ENCODE measurements at places on chromosomes 7 and 10.

DNA sequence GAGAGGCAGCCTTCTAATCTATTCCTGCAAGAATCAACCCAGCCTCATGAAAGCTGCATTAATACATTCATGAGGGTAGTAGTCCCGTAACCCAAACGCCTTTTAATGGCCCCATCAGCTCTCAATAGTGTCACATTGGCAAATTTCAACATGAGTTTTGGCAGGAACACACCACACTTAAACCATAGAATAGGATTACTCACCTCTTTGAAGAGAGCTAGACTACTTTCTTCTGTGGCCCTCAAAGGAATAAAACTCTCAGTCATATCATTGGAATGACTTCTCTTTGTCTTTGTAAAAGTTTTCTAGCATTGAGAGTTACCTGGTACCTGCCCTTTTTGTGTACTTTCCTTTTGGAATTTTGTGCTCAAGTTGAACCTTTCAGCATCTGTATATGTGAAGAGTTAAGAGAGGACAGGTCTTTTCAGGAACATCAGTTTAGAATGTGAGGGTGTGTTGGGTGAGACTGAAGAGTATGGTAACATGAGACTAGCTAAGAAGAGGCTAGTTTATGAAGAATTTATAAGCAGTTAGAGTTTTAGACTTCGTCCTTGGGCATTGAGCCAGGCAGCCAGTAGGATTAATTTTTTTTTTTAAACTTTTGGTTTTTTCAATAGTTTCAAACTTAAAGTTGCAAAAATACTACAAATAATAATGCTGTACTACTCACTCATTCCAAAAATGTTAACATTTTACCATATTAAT lies 92.6 kb downstream of the MLLT10 start:
- no peak for DNase-seq

DNA sequence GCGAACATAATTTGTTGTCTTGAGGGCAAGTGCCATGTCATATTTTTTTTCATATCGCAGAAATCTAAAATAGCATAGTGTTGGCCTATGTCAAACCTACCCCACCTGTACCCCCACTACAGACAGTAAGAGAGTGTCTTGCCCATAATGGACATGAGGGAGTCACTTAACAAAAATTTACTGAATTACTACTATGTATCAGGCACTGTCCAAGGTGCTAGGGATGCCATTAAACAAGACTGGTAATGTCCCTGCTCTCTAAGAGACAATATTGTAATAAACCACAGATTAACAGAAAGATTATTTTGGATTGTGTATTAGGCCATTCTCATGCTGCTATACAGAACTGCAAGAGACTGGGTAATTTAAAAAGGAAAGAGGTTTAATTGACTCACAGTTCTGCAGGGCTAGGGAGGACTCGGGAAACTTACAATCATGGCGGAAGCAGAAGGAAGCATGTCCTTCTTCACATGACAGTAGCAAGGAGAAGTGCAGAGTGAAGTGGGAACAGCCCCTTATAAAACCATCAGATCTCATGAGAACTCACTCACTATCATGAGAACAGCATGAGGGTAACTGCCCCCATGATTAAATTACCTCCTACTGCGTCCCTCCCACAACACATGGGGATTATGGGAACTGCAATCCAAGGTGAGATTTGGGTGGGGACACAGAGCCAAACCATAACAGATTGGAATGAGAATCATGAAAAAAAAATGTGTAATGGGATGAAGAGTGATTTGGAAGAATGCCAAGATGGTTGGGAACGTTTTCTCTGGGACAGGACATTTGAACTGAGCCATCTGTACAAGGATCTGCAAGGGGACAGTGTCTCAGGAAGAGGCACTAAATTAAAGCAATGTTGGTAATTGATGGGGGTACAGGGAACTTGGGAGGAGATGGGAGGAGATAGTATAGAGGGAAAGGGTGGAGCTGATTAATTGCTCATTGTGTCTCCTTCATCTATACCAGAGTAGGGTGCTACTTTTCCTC lies 108.5 kb downstream of the FAM107B start:
- no peak for DNase-seq

DNA sequence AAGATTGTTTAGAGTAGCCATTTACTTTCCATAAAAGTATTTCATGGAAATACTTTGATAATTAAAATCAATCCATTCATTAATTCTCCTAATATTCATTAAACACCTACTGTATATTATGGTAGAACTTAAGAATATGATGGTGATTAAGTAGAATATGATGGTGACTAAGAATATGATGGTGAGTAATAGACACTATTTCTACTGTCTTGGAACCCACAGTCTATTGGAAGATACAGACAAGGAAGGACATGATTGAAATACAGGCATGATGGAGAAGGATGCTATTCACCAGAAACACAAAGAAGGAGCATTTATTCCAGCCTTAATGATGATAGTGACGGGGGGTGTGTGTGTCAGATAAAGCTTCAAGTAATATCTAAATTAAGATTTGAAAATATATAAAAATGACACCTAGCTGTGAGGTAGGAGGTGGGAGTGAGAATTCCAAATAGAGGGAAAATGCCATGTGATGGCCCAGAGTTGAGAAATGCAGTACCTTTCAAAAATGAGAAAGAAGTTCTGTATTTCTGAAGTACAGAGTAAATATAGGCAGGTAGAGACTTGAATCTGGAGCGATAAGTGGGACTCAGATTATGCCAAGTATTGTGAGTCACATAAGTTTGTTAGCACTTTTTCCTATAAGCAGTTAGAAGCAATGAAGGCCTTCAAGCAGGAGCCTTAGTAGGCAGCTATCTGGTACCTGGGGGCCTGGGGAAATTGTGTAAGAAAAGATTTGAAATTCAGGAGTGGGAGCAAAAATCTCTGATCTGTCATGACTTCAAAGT lies 12.5 kb upstream of the CDK13 start:
- no peak for DNase-seq

DNA sequence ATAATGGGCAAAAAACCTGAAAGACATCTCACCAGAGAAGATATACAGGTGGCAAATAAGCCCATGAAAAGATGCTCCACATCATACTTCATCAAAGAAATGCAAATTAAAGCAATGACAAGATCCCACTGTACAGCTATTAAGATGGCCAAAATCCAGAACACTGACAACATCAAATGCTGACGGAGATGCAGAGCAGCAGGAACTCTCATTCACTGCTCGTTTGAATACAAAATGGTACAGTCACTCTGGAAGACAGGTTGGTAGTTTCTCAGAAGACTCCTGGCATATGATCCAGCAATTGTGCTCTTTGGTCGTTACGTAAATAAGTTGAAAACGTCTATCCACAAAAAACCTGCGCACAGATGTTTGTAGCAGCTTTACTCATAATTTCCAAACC lies 35.5 kb downstream of the KIN start:
- DNase-seq, result no peak

- no peak for DNase-seq
These were observed 31.5 kb downstream of the FAM241B start for GRCh38 chr10:69661414-69662172.

- DNase-seq, result no peak
These were observed 77.2 kb downstream of the DNAH11 start for GRCh38 chr7:21620054-21620453.

DNA sequence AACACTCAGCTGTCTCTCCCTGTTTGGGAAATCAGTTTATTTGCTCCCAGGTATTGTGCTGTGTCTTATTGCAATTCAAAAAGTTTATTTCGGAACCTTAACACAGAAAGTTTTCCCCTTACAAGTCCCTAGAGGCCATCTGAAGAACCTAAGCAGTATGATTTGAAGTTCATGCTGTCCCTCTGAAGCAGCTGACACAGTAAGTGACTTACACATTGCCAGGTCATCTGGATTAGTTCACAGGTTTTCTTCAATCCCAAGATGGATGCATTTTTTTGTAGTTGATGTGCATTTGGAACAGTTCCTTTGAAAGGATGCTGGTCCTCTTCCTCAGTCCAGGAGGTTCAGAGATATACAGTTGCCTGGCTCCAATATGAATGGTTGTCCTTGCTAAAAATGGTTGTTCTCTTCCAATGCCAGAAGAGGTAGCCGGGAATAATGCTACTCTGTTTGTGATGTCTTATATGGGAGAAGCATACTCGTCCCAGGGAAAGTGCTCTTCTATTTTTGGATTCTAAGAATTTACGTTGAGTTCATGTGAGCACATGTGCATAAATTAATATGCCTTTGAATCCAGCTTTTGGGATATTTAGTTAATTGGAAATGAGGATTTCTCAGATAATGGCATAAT lies 183.5 kb upstream of the PHYHIPL start:
- no peak for DNase-seq

- no peak for DNase-seq
These were observed 60.4 kb downstream of the CSGALNACT2 start for GRCh38 chr10:43198682-43199005.

DNA sequence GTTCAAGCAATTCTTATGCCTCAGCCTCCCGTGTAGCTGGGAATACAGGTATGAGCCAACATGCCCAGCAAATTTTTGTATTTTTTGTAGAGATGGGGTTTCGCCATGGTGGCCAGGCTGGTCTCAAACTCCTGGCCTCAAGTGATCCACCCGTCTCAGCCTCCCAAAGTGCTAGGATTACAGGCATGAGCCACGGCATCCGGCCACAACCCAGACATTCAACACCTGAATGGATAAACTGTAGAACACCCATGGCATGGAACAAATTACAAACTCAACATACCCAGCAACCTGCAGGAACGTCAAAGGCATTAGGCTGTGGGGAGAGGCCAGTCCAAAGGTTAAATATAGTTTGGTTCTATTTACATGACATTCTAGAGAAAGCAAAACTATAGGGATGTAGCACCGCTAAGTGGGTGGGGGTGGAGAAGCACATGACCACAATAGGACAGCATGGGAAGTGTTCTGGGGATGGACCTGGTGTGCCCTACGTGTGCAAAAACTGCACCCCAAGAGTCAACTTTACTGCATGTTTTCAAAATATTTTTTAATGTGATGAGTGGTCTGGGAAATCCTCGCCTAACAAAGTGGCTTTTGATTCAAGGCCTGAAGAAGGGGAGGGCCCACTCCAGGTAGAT lies 6.5 kb upstream of the PGAM2 start:
- DNase-seq, result no peak

DNA sequence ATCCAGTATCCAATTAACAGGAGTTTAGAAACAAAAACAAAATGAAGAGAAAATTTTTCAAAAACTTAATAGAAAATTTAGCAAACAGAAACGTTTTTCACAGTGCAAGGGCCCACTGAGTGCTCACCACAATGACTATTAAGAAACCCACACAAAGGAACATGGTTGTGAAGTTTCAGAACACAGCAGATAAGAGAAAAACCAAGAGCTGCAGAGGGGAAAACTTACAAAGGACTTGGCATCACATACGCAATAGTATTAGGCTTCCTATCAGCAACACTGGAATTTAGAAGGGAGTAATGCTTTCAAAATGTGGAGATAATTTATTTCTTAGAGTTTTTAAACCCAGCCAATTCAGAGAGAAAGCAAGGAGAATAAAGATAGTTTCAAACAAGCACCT lies 1.7 kb upstream of the C7orf25 start:
- no peak for DNase-seq

GRCh38 chr7:35792472-35792871 lies 8.4 kb upstream of the SEPTIN7 start:
- DNase-seq, result no peak

GRCh38 chr7:111846898-111847297 lies 284.6 kb upstream of the IMMP2L start:
- no peak for DNase-seq

GRCh38 chr7:105307163-105307672 lies 81.5 kb downstream of the SRPK2 start:
- DNase-seq, result no peak

- no peak for DNase-seq
These were observed 40.0 kb upstream of the GRB10 start for GRCh38 chr7:50822706-50823105.

DNA sequence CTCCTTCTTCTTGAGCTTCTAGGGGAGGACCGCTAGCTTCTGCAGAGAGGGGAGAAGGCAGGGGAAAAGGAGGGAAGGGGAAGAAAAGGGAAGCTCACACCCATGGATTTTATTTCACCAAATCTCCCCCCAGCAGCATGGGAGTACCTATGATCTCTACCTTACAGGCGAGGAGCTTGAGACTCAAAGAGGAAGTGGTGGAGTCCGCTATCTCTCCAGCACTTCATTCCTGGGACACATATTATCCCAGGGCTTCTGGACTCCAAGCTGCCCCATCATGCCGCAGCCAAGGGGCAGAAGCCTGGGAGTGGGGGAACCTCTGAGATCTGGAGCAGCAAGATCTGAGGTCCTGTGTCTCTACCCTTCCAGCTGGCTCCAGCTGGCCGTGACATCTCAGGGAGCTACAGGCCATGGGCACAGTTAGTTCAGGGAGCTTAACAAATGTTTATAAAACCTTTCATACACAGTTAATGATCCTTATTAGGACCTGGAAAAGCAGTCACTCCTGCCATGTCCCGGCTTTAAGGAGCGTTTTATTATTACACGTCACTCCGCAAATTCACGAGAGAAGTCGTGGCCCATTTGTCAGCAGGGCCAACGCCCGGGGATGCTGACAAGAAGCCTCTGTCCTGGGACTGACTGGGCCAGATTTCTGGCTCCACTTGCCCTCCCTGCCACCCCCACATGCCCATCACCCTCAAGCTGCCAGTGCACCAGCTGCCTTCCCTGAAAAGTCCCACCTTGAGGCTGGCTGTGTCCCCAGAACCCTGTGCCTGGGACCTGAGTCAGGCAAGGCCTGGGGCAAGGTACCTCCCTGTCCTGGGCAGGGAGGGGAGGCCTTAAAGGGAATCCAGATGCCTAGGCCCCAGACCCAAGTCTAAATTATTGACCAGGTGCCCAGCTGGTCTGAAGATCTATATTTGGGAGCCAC lies 132.1 kb upstream of the ZMIZ1 start:
- DNase-seq, result no peak

DNA sequence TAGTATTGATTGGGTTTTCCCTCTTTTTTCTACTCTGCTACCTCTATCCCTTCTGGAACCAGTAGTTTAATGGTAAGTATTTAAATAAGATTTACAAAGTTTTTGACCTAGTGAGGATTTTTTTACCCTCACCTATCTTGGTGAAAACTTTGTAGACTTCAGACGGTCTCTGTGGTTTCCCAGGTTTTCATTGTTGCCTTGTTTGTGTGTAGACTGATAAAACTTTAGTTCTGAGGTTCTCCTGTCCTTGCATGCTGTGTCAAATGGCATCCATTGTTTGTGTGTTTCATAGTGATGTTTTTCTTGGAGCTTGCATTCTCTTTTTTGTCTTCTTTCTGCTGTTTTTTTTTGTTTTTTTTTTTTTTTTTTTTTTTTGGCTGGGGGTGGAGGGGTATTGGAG lies 22.6 kb downstream of the ZNRF2 start:
- DNase-seq, result no peak

DNA sequence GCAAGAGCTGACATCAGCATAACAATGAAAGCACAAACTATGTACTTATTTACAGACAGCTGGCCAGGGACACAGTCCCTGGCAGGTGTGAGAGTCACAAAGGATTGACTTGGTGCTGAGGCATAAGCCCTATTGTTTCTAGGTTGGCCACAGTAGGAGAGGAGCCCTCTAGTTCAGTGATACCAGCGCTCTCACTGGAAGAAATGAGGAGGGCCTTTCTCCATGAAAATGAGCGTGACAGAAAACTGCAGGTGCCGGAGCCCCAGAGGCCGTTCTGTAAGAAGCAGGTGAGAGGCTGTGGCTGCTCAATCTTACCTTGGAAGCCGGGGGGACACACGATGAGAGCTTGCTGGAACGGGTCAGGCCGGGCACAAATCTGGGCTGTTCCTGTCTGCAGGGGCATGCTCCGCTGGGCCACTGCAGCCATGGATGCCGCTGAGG lies 90.5 kb downstream of the CLEC2L start:
- DNase-seq, result no peak

All from H4 (cell line).